ENCODE measurements at places on chromosomes 13 and 19. TPM values are rescaled to one million over a fixed set of nuclear protein-coding genes. Genes with fewer than 3 reads are reported as not detected.

- no peaks in the 10 kb centered on the region for H3K36me3 ChIP-seq
- no peak overlapping the region for H3K27ac ChIP-seq
- H3K27me3 ChIP-seq = no peaks in the 10 kb centered on the region
- no peak overlapping the region for H3K4me3 ChIP-seq
Measured at GRCh38 chr13:44191504-44192171, 182.0 kb upstream of the SERP2 start.

DNA sequence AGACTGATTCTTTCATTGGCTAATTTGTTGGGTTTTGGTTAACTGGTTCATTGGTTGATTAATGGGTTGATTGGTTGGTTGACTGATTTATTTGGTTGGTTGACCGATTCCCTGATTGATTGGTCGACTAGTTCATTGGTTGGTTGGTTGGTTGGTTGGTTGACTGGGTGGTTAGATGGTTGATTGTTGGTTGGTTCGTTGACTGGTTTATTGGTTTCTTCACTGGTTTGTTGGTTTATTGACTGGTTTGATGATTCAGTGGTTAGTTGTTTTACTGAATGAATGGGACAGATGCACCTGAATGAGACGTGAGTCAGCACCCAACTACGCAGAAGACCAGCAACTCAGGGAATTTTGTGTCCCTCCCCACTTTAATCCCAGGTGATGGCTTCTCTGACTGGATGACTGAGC is 2.7 kb upstream of the NUP62 start:
- peaks cover 39% of the 10 kb centered on the region for H3K4me1 ChIP-seq
- peaks cover 5% of the 10 kb centered on the region for H3K36me3 ChIP-seq
- no peak for DNase-seq
- no peaks in the 10 kb centered on the region for H3K27me3 ChIP-seq

GRCh38 chr13:48404952-48405351 is 8.0 kb downstream of the LPAR6 start:
- no peaks in the 10 kb centered on the region for H3K27me3 ChIP-seq
- DNase-seq = no peak
- no peaks in the 10 kb centered on the region for H3K36me3 ChIP-seq
- no peak overlapping the region for H3K4me3 ChIP-seq
- no peak overlapping the region for H3K27ac ChIP-seq

DNA sequence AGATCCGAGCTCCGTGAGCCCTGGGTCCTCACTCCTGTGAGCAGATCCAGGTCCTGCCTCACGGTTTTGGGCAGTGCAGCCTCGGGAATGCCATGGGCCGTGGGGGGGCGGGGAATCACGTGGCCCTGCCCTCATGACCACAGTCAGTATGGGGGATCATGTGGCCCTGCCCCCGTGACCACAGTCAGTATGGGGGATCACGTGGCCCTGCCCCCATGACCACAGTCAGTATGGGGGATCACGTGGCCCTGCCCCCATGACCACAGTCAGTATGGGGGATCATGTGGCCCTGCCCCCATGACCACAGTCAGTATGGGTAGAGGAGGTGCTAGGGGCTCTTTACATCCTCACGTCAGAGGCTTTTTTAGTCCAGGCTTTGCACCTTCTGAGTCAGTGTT is 64.3 kb upstream of the F7 start:
- no peaks in the 10 kb centered on the region for H3K27me3 ChIP-seq
- no peak for DNase-seq
- H3K4me1 ChIP-seq = no peaks in the 10 kb centered on the region
- H3K36me3 ChIP-seq = no peaks in the 10 kb centered on the region
- no peak overlapping the region for H3K27ac ChIP-seq
- H3K4me3 ChIP-seq = no peak overlapping the region

- H3K4me3 ChIP-seq = no peak overlapping the region
- DNase-seq = no peak
- no peak overlapping the region for H3K27ac ChIP-seq
- no peaks in the 10 kb centered on the region for H3K27me3 ChIP-seq
Measured at GRCh38 chr13:112708560-112709240, 18.9 kb downstream of the ATP11A start.

Gene KRTDAP
- total RNA-seq = not detected

Gene ZNF285
- total RNA-seq = 0.64 TPM

Gene C1QTNF9
- total RNA-seq = not detected

Gene RFPL4A
- total RNA-seq = not detected
